H9 (cell line): ENCODE measurements at places on chromosomes 1 and 21.

DNA sequence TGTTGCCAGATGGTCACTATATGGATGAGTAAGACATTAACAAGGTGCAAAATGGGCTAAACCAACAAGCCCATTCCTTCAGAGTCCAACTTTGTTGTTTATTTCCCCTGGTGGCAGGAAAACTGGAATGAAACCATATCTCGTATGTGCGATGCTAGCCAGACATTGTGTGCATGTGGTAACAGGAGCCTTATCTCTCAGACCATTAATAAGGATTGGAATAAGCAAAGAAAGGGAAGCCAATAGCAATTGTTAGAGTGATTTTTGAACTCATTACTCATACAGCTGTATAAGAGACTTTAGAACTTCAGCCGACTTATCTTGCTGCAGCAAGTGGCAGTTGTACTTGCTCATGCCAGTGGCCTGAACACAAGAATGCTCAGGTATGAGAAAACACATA lies 30.0 kb upstream of the HMCN1 start:
- peaks cover 28% of the 10 kb centered on the region for H3K36me3 ChIP-seq
- peaks cover 3% of the 10 kb centered on the region; the same call in 1 of the 2 replicates for H3K27me3 ChIP-seq
- DNase-seq: no peak

DNA sequence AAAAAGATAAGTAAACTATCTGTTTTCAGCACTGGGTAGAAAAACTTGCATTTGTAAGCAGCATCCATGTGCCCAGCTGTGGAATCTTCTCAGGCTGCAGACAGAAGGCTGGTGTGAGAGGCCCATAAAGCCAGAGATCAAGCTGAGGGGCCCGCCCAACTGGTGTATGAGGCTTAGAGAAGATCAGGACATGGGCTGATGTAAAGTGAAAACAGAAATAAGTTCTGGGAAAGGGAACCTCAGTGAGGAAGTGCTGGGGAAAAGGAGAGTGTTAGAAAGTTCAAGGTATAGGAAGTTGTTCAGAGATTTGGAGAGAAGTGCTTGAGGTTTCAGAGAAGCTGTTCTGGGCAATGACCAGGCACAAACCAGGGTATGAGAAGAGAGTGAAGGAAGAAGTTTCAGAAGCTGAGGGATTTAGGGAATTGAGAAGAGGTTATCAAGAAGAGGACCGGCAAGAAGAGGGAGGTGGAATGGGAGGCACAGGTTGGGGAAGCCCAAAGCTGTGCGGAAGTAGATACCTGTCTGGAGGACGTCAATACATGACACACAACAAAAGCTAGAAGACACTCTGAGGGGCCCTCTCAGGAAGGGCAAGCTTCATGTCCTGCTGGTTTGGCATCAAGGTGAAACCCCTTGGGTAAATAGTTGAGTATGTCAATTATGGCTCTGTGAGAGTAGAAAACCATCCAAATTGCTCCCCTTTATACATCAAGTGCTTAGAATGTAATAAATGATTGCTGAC lies 2.7 kb upstream of the CD5L start:
- H3K27ac ChIP-seq: no peak overlapping the region
- DNase-seq: no peak
- no peak overlapping the region for H3K4me3 ChIP-seq
- no peaks in the 10 kb centered on the region for H3K36me3 ChIP-seq
- H3K27me3 ChIP-seq: no peaks in the 10 kb centered on the region; the same call in 1 of the 2 replicates
- no peaks in the 10 kb centered on the region for H3K4me1 ChIP-seq

GRCh38 chr1:150905301-150905700 lies 18.4 kb downstream of the CTXND2 start:
- no peak overlapping the region for H3K27ac ChIP-seq
- DNase-seq: no peak
- H3K4me3 ChIP-seq: no peak overlapping the region
- no peaks in the 10 kb centered on the region for H3K27me3 ChIP-seq
- no peaks in the 10 kb centered on the region for H3K4me1 ChIP-seq
- no peaks in the 10 kb centered on the region for H3K36me3 ChIP-seq

DNA sequence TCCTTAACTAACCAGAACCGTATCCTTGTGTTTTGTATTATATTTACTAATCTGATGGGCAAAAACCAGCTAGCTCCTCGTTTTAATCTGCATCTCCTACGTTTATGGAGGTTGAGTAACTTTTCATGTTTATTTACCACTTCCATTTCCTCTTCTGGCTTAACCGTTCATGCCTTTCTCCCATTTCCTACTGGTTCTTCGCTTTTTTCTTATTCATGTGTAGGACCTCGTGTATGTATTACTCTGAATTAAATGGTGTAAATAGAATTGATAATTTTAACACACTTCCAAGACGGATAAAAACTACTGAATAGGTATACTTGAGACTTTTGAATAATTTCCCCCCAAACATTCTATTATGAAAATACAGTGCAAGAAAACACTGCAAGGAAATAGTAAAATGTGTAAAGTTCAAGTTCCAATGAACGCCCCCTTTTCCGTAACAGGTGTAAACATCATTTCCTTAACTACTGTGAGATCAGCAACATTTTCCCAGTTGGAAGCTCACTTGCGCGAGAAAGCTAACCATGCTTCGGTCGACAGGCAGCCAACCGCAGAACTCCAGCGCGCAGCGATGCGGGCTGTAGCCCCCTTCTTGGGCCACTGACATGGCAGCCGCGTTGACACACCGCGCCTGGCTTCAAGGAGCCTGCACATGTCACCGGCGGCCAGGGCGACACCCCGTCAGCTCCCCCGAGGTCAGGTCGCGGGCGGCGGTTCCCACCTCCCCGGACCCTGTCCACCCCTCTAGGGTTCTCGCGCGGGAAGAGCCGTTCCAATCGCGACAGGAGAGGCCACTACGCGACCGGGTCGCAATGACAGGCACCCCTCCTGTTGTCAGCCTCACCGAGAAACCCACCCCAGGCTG lies 816 bp downstream of the EDEM3 start:
- H3K27ac ChIP-seq: no peak overlapping the region
- DNase-seq: peak; percentile 55
- H3K4me3 ChIP-seq: peak overlapping the region; percentile 90
- H3K4me1 ChIP-seq: no peaks in the 10 kb centered on the region
- H3K27me3 ChIP-seq: no peaks in the 10 kb centered on the region; the same call in 1 of the 2 replicates
- H3K36me3 ChIP-seq: no peaks in the 10 kb centered on the region

DNA sequence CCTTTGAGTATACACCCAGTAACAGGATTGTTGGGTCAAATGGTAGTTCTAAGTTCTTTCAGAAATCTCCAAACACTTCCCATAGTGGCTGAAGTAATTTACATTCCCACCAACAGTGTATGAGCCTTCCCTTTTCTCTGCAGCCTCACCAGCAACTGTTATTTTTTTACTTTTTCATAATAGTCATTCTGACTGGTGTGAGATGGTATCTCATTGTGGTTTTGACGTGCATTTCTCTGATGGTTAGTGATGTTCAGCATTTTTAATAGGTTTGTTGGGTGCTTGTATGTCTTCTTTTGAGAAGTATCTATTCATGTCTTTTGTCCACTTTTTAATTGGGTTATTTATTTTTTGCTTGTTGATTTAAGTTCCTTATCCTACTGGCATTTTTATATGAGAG lies 26.4 kb upstream of the LAMC1 start:
- DNase-seq: no peak
- no peaks in the 10 kb centered on the region for H3K27me3 ChIP-seq
- no peak overlapping the region for H3K4me3 ChIP-seq
- no peaks in the 10 kb centered on the region for H3K36me3 ChIP-seq
- no peaks in the 10 kb centered on the region for H3K4me1 ChIP-seq
- H3K27ac ChIP-seq: no peak overlapping the region

DNA sequence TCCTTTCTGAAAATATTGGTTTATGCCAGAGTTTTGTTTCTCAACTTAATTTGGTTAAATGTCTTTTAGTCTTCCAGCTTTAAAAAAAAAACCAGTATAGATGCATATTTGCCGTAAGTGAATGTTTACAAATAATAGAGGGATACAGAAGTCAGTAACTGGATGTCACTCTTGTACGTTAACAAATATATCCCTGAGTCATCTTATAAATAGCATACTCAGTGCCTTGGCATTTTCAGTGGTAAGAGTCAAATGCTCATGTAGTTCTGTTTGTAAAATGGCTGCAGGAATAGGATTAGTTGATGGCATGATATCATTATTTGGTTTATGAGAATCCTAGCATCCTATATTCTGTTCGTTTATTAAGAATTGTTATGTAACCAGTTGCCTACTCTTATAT lies 55.4 kb downstream of the SPEN start:
- no peaks in the 10 kb centered on the region; the same call in 1 of the 2 replicates for H3K4me1 ChIP-seq
- H3K27ac ChIP-seq: no peak overlapping the region
- no peaks in the 10 kb centered on the region for H3K27me3 ChIP-seq
- H3K4me3 ChIP-seq: no peak overlapping the region
- peaks cover 3% of the 10 kb centered on the region for H3K36me3 ChIP-seq

GRCh38 chr1:25825605-25826004 lies 5.9 kb downstream of the MTFR1L start:
- H3K36me3 ChIP-seq: peaks cover 38% of the 10 kb centered on the region
- no peaks in the 10 kb centered on the region for H3K27me3 ChIP-seq

GRCh38 chr1:99306644-99307043 lies 42.4 kb downstream of the PLPPR4 start:
- H3K27ac ChIP-seq: no peak overlapping the region
- no peaks in the 10 kb centered on the region for H3K27me3 ChIP-seq
- no peaks in the 10 kb centered on the region for H3K4me1 ChIP-seq
- H3K4me3 ChIP-seq: no peak overlapping the region
- DNase-seq: peak; percentile 40

GRCh38 chr1:101587741-101588140 lies 350.9 kb downstream of the S1PR1 start:
- DNase-seq: no peak
- no peaks in the 10 kb centered on the region for H3K27me3 ChIP-seq
- no peak overlapping the region for H3K27ac ChIP-seq
- H3K36me3 ChIP-seq: no peaks in the 10 kb centered on the region
